ENCODE measurements at places on chromosomes 13 and 19. TPM values are rescaled to one million over a fixed set of nuclear protein-coding genes. Genes with fewer than 3 reads are reported as not detected.

DNA sequence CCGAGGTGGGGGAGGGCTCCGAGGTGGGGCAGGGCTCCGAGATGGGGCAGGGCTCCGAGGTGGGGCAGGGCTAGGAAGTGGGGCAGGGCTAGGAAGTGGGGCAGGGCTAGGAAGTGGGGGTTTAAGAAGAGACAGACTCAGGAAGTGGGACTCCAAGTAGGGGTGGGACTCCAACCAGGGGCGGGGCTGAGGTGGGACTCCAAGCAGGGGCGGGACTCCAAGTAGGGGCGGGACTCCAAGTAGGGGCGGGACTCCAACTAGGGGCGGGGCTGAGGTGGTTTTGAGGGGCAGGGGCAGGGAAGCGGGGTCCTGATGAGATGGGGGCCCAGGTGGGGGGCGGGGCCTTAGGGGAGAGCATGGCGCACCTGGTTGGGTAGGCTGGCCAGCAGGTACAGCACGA is 13.6 kb downstream of the CFD start:
- peaks cover 13% of the 10 kb centered on the region for H3K36me3 ChIP-seq
- no peaks in the 10 kb centered on the region for H3K27me3 ChIP-seq
- DNase-seq: peak; percentile 83
- H3K4me3 ChIP-seq: no peak overlapping the region
- peaks cover 8% of the 10 kb centered on the region for H3K4me1 ChIP-seq

GRCh38 chr19:956766-957440 is 27.2 kb upstream of the WDR18 start:
- H3K27ac ChIP-seq: no peak overlapping the region
- peaks cover 21% of the 10 kb centered on the region for H3K36me3 ChIP-seq
- no peaks in the 10 kb centered on the region for H3K27me3 ChIP-seq
- no peak for DNase-seq

- H3K27me3 ChIP-seq: no peaks in the 10 kb centered on the region
- no peak overlapping the region for H3K27ac ChIP-seq
- DNase-seq: no peak
- no peaks in the 10 kb centered on the region for H3K4me1 ChIP-seq
These were observed 129.5 kb upstream of the SLC10A2 start for GRCh38 chr13:103195762-103196161.

DNA sequence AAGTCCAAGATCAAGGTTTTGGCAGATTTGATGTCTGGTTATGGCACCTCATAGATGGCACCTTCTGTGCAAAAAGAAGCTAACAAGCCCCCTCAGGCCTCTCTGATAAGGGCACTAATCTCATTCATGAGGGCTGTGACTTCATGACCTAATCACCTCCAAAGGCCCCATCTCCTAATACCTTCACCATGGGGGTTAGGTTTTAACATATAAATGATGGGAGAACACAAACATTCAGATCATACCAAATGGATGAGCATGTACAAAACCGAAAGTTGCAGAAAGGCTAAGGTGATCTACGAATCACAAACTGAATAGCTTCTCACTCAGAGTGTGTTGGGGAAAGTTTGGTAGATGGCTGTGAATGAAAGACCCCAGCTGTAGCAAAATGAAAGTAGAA is 217.4 kb downstream of the TBC1D4 start:
- H3K4me3 ChIP-seq: no peak overlapping the region
- no peak overlapping the region for H3K27ac ChIP-seq
- no peak for DNase-seq
- no peaks in the 10 kb centered on the region for H3K36me3 ChIP-seq

DNA sequence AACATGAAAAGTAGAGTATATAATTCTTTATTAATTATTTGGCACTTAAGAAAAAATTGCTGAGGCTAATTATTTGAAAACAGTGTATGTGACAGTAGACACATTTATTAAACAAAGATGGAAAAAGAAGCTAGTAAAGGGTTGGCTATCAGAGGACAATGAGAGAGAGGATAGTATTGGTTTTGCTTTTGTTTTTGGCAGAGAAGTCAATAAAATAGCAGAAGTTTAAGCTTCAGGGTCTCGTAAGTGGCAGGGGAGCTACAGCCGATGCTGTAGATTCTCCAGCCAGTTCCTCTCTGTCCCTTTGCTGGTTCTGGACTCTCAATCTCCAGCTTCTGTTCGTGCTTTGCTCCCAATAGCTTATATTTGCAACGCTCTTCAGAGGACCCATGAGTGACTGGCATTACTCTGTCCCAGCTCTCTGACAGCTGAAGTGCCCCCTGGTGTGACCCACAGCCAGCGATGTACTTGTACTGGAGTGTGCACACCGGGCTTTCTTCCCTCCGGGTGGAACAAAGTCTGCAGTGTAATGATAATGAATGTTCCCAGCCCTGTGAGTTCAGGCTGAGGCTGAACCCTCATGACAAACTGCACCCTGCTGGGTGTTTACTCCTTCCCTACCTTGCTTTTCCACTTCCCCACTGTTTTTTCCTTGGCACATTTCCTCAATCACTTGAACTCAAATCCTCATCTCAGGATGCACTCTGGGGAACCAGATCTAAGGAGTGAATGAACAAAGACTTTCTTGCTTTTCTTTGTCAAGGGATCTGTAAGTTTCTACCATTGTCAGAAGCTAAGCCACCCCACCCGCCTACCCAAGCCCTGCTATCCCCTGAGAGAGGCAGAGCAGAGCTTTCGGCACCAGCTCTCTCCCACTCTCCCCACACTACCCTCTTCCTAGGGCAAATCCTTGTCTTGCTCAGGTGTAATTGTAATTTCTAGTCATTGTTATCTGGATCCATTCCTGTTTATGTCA is 254.8 kb downstream of the LHFPL6 start:
- no peak for DNase-seq
- H3K36me3 ChIP-seq: no peaks in the 10 kb centered on the region
- H3K27me3 ChIP-seq: no peaks in the 10 kb centered on the region
- H3K27ac ChIP-seq: no peak overlapping the region
- no peak overlapping the region for H3K4me3 ChIP-seq
- H3K4me1 ChIP-seq: no peaks in the 10 kb centered on the region

GRCh38 chr13:112760435-112760834 is 70.6 kb downstream of the ATP11A start:
- H3K4me1 ChIP-seq: no peaks in the 10 kb centered on the region
- H3K36me3 ChIP-seq: no peaks in the 10 kb centered on the region
- H3K27ac ChIP-seq: no peak overlapping the region
- DNase-seq: no peak

GRCh38 chr13:43985422-43986072 is 105.8 kb downstream of the LACC1 start:
- no peaks in the 10 kb centered on the region for H3K36me3 ChIP-seq
- DNase-seq: no peak
- H3K27ac ChIP-seq: no peak overlapping the region
- no peaks in the 10 kb centered on the region for H3K4me1 ChIP-seq

FGF21 gene
- not detected for total RNA-seq
